ENCODE measurements at places on chromosomes 5 and 9. TPM values are rescaled to one million over a fixed set of nuclear protein-coding genes. Genes with fewer than 3 reads are reported as not detected.

DNA sequence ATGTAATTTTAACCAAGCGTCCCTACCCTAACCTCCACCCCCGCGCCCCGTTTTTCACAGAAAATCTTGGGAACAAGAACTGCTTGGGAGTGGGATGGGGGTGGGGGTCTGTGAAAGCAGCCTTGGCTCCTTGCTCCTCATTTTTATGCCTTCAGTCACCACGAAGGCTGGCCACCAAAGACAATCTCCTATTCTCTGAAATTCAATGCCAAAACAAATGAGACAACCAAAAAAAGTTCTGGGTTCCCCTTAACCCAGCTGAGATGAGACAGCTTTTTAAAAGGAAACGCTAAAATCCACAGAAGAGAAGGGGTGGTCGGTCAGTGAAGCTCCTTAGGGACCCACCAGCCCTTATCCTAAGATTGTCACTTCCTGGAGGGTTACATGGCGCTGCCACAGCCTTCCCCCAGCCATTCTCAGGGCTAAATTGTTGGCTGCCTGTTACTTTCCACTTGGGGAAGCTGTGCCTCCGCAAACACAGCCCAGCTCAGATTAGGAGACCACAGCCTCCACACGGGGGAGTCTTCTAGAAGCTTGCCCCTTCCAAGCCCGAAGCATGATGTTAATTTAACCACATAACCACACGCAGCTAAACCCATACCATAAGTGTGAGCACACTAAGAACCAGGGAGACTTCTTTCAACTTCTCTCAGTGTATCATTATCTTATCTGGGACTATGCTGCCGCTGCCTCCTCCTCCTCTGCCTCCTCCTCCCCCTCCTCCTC lies 136.3 kb downstream of the FOXD1 start:
- H3K4me1 ChIP-seq = no peaks in the 10 kb centered on the region
- H3K27ac ChIP-seq = no peak overlapping the region
- H3K27me3 ChIP-seq = peaks cover 52% of the 10 kb centered on the region
- no peaks in the 10 kb centered on the region for H3K36me3 ChIP-seq
- H3K4me3 ChIP-seq = no peak overlapping the region
- no peak for DNase-seq

- H3K27me3 ChIP-seq = peaks cover 2% of the 10 kb centered on the region
- H3K4me1 ChIP-seq = peaks cover 18% of the 10 kb centered on the region
- peaks cover 12% of the 10 kb centered on the region for H3K36me3 ChIP-seq
- H3K27ac ChIP-seq = no peak overlapping the region
- no peak for DNase-seq
- H3K4me3 ChIP-seq = no peak overlapping the region
Observed at GRCh38 chr9:94801234-94801633, 74.7 kb downstream of the AOPEP start.

MCIDAS gene
- total RNA-seq = not detected

DNA sequence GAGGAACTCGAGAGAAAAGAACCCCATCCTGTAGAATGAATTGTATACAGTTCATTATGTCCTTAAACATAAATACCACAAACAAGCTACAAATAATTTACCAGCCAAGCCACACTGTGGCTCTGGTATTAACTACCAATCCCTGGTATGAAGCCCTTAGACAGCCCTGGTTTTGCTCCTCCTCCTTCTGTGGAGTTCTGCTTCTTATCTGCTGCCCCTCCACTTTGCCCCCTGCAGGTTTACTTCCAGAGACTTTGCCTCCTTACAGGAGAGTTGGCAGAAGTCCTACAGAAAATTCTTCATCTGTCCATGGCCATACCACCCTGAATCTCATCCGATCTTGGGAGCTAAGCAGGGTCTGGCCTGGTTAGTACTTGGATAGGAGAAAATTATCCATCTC lies 219.8 kb downstream of the ACTL7B start:
- no peaks in the 10 kb centered on the region for H3K4me1 ChIP-seq
- H3K27ac ChIP-seq = no peak overlapping the region
- H3K4me3 ChIP-seq = no peak overlapping the region
- DNase-seq = no peak

DNA sequence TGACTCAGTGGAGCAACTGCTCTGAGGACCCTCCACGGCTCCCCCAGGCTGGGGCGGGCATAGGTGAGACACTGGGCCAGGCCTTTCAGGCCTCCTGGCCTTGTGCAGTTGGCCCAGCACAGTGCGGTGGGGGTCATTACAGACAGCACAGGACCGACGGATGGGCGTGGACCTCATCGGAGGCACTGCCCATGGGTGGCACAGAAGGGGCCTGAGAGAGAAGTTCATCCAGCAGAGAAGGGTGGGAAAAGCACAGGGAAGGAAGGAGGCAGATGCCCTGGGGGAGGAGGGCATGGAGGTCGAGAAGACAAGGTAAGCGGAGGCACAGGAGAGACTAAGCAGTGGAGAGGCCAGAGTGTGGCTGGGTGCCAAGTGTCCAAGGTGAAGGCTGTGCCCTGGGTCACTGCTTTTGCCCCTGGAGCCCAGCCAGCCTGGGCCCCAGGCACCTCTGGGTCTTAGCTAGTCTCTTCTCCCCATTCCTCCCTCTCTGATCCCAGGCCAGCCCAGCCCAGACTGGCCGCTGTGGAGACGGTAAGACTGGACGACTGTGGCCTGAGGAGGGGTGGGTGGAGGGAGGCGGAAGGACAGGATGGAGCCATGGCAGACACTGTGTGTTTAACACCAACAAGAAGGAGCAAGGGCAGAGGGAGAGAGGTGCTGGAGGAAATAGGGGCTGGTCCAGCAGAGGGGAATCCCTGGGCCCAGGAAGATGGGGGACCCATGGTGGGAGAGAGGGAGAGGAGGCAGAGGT lies 5.7 kb downstream of the IL3 start:
- H3K36me3 ChIP-seq = no peaks in the 10 kb centered on the region
- no peak overlapping the region for H3K4me3 ChIP-seq
- peak overlapping the region; percentile 17 for H3K27ac ChIP-seq
- peaks cover 60% of the 10 kb centered on the region for H3K4me1 ChIP-seq
- H3K27me3 ChIP-seq = no peaks in the 10 kb centered on the region

DNA sequence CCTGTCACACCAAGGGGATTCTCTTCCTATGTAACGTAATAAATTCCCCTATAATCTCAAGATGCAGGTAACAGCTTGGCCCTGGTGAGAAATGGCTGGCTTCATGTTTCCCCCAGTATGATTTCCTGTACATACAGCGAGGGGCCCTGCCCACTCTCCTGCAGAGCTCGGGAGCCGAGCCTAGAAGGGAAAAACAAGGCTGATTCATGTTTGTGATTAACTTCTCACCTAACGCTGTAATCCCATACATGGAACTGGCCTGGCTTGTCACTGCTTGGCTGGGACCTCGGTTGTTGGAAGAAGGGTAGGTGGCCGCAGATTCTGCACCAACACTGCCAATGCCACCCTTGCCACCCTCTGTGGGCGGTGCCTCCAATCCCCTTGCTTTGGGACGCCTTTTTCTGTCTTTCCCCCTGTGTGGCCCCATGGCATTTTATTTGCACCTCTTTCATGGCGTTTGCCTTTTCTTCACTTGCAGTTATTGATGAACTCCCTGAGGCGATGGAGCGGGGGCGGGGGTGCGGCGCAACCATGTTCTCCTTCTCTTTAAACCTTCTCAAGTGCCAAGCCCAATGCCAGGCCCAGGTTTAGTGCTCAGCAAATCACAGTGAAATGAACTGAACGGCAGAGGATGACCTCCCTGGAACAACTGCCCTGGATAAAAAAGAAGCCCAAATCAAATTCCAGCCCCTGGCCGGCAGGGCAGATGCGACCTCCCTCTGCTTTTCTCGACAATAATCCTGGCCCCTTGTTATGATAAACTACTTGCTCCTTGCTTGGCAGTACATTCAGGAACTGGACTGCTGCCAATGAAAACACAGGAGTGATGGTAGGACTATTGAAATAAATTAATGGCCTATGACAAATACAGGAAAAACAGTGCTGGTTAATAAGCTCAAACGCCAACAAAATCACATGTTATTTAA lies 108.1 kb downstream of the TMEM174 start:
- H3K27me3 ChIP-seq = peaks cover 29% of the 10 kb centered on the region
- H3K27ac ChIP-seq = no peak overlapping the region
- DNase-seq = no peak
- no peaks in the 10 kb centered on the region for H3K4me1 ChIP-seq
- no peaks in the 10 kb centered on the region for H3K36me3 ChIP-seq

- H3K4me1 ChIP-seq = peaks cover 17% of the 10 kb centered on the region
- H3K27me3 ChIP-seq = no peaks in the 10 kb centered on the region
- H3K4me3 ChIP-seq = no peak overlapping the region
- no peak for DNase-seq
Observed at GRCh38 chr9:125514468-125514867, 192.5 kb downstream of the MAPKAP1 start.

DNA sequence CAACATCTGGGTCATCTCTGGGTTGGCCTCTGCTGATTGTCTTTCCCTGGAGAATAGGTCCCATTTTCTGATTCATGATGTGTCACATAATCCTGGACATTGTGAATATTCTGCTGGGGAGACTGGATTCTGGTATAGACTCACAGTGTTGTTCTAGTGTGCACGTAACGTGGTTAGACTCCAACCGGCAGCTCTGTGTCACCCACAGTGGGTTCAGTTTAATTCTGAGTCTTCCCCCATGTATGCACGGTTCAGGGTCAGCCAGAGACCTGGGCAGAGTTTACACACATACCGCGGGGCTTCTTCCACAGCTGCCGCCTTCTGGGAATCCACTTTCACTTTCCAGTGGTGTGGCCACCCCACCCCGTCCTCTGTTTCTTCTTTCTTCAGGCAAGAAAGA lies 38.0 kb upstream of the LRRC14B start:
- no peaks in the 10 kb centered on the region for H3K36me3 ChIP-seq
- H3K4me3 ChIP-seq = no peak overlapping the region
- H3K27me3 ChIP-seq = peaks cover 4% of the 10 kb centered on the region
- H3K27ac ChIP-seq = no peak overlapping the region

DNA sequence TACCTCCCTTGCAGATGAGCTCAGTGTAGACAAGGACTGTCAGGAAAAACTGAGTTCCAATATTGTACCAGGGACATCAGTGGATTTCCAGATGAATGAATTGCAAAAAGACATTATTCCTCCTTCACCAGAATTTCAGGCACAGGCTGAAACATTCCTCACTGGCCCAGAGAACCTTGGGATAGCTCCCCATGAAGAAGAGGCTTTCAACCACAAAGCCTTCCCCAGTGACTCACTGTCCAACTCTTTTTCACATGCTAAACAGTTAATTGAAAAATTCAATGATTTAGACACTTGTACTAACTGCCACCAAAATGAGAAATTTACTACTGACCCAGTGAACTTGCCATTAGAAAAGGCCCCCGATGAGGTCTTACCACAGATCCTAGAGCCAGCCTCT lies 144.5 kb downstream of the UNC13B start:
- H3K4me1 ChIP-seq = no peaks in the 10 kb centered on the region
- H3K36me3 ChIP-seq = no peaks in the 10 kb centered on the region
- H3K4me3 ChIP-seq = no peak overlapping the region
- peaks cover 33% of the 10 kb centered on the region for H3K27me3 ChIP-seq
- no peak overlapping the region for H3K27ac ChIP-seq

SRD5A1 gene
- 15.3 TPM for total RNA-seq

PCDHB6 gene
- total RNA-seq = not detected

- no peak overlapping the region for H3K4me3 ChIP-seq
- peaks cover 17% of the 10 kb centered on the region for H3K4me1 ChIP-seq
- H3K27ac ChIP-seq = no peak overlapping the region
- H3K27me3 ChIP-seq = peaks cover 27% of the 10 kb centered on the region
- DNase-seq = no peak
- H3K36me3 ChIP-seq = no peaks in the 10 kb centered on the region
Observed at GRCh38 chr5:150625164-150625535, 15.3 kb upstream of the SYNPO start.

GRCh38 chr5:93099902-93100347 lies 481.1 kb downstream of the NR2F1-AS1 start:
- no peak overlapping the region for H3K4me3 ChIP-seq
- H3K27me3 ChIP-seq = no peaks in the 10 kb centered on the region
- H3K36me3 ChIP-seq = no peaks in the 10 kb centered on the region
- no peak overlapping the region for H3K27ac ChIP-seq
- no peaks in the 10 kb centered on the region for H3K4me1 ChIP-seq

- H3K36me3 ChIP-seq = no peaks in the 10 kb centered on the region
- no peak overlapping the region for H3K4me3 ChIP-seq
- H3K27me3 ChIP-seq = no peaks in the 10 kb centered on the region
- DNase-seq = no peak
Observed at GRCh38 chr5:173454736-173455598, 126.8 kb upstream of the STC2 start.

DNA sequence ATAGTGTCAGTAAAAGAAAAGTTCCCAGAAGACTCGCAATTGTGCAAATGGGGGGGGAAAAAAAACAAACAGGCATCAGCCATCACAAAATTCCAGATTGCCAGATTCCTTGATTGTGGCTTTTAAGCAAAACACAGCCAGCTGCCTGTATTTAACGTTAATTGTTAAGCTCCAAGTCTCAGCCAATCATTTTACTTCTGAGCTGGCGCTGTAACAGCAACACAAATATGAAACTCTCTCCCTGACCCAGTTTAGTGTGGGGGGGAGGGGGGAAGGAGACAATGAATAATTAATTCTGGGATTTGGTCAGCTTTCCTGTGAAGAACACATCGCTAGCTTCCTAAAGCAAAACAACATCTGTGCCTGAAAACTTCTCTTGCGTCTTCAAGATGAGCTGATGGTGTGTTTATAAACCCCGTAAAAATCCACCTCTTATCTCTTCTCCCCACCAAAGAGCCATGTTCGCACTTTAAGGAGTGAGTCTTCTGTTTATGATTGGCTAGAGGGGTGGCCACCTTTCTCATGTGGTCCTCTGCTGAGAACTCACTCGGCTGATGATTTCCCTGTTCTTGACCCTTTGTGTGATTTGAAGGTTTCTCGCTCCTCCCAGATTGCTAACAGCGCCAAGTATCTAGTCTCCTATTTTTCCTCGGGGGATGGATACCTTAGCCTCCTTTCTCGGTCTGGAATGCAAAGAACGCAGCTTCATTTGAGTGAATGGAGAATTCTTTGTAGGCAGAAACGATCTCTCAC lies 160.2 kb upstream of the DAPK1 start:
- peaks cover 8% of the 10 kb centered on the region for H3K4me1 ChIP-seq
- peaks cover 27% of the 10 kb centered on the region for H3K27me3 ChIP-seq
- H3K27ac ChIP-seq = no peak overlapping the region
- H3K36me3 ChIP-seq = no peaks in the 10 kb centered on the region
- peak overlapping the region; percentile 65 for H3K4me3 ChIP-seq
- DNase-seq = no peak

PCDHB11 gene
- not detected for total RNA-seq

GRCh38 chr9:133023117-133023890 lies 7.5 kb upstream of the GTF3C5 start:
- H3K36me3 ChIP-seq = no peaks in the 10 kb centered on the region
- H3K4me3 ChIP-seq = peak overlapping the region; percentile 33
- peaks cover 1% of the 10 kb centered on the region for H3K27me3 ChIP-seq

GRCh38 chr5:23717486-23717885 lies 210.1 kb downstream of the PRDM9 start:
- no peak overlapping the region for H3K4me3 ChIP-seq
- H3K36me3 ChIP-seq = no peaks in the 10 kb centered on the region
- DNase-seq = no peak
- H3K27me3 ChIP-seq = no peaks in the 10 kb centered on the region
- no peak overlapping the region for H3K27ac ChIP-seq

GRCh38 chr9:68619072-68619471 lies 78.4 kb upstream of the TMEM252 start:
- no peaks in the 10 kb centered on the region for H3K4me1 ChIP-seq
- H3K27ac ChIP-seq = no peak overlapping the region
- DNase-seq = no peak
- H3K36me3 ChIP-seq = no peaks in the 10 kb centered on the region
- peaks cover 11% of the 10 kb centered on the region for H3K27me3 ChIP-seq

ANKRA2 gene
- 19.6 TPM for total RNA-seq

GRCh38 chr5:125011947-125012346 lies 265.5 kb upstream of the ZNF608 start:
- no peaks in the 10 kb centered on the region for H3K36me3 ChIP-seq
- H3K4me3 ChIP-seq = no peak overlapping the region
- no peaks in the 10 kb centered on the region for H3K27me3 ChIP-seq
- DNase-seq = no peak
- H3K27ac ChIP-seq = no peak overlapping the region
